ENCODE measurements at places on chromosomes 13 and 19.

GRCh38 chr13:30799356-30799824 is 64.0 kb downstream of the ALOX5AP start:
- no peak for DNase-seq

DNA sequence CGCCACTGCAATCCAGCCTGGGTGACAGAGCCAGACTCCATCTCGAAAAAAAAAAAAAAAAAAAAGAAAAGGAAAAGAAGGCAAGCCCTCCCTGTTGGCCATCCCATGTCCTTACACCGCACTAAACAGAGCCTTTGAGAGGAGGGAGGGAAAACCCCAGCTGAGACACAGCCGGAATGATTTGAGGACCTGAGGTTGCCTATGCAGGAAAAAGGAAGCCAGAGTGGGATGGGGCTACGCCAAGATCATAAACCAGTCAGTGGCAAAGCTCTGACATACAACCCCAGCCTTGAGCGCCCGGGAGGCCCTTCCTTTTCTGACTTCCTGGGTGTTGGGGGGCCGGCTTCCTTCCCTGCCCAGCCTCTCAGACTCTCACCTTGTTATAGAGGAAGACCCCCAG is 12.5 kb upstream of the CHERP start:
- no peak for DNase-seq

DNA sequence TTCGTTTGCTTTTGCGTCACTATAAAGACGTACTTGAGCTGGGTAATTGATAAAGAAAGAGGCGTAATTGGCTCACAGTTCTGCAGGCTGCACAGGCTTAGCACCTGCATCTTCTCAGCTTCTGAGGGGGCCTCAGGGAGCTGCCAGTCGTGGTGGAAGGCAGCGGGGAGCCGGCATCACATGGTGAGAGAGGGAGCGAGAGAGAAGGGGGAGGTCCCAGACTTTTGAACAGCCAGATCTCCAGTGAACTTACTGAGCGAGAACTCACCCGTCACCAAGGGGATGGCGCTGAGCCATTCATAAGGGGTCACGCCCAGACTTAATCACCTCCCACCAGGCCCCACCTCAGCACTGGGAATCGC is 58.7 kb upstream of the F7 start:
- DNase-seq, result no peak

DNA sequence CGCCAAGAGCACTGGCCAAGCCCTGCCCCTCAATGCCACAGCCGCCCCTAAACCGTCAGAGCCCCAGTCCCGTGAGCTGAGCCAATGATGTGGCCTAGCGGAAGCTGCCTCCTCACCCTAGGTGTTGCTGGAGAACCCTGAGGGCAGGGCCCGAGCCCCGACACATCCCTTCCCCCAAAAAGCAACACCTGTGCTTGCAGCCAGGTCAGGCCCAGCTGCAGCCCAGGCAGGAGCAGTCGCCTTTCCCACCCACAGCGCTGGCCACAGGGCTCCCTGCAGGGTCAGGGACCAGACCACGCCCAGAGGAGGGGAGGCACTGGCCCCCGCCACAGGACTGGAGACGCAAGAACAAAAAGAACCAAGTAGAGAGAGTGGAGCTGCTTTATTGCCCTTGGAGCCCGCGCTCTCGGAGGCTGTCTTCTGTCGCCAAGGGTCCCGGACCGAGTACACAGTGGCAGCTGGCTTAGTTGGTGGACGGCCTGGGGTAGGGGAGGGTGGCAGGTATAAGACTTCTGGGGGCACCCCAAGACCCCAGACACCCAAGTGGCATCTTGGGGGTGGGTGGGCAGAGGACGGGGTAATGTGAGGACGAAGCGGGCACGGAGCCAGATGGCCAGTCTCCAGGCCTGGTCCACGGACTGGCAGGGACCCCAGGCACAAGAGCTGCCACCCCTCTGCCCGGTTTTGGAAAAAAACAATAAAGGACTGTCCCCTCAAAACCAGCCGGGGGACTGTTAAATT is 3.3 kb downstream of the P2RY11 start:
- DNase-seq, result peak; percentile 64

GRCh38 chr19:51333836-51334460 is 8.0 kb downstream of the VSIG10L start:
- peak; percentile 30 for DNase-seq

DNA sequence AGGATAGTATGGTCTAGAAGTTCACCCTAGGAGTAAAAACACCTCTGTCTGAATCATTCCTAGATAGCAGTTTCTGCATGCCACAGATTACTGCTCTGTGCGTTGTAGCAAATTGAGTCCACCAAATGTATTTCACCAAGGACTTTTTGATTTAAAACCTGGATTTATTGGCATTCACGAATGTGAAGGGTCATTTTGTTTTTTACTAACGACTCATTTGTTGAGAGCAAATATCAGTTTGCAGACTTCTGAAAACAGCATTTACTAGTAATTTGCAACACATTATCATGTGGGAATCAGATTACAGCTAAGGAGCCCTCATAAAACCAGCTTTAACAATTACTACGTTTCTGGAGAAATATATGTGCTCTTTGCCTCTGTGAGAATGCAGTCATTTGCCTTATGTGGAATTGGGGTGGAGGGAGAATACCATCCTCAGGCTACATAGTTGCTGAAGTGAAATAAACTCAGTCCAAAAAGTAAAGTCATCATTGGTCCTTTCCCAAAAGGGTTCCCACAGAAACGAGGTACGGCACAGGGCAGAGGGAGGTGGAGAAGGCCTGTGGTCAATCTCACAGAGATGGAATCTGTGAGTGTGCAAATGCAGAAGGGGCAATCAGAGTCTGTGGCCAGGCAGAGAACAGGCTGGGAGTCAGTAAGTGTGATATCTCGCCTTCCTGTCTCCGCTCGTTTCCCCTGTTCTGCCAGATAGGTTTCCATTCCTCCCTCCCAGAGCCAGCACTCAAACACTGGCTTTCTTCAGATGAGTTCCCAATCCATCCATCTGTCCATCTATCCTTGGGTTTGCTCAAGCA is 63.1 kb downstream of the DLEU7 start:
- no peak for DNase-seq

GRCh38 chr13:110282316-110282841 is 24.6 kb downstream of the COL4A1 start:
- DNase-seq, result no peak

DNA sequence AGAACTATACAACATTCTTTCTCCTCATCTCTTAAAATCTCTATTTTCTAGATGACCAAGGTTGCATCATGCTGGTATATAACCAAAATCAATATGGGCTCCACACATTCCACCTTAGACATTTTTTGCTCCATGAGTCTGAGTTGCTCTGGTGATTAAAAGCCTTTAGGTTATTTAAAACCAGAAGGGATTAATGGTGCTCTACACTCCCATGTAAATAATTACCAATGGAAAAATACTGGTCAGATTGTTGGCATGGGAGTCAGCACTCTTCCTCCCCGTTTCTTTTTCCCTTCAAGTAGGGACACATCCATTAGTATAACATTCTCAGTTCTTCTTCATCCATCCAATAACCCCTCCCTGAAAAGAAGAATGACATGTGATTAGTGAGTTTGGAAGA is 747.7 kb downstream of the PCDH17 start:
- no peak for DNase-seq

DNA sequence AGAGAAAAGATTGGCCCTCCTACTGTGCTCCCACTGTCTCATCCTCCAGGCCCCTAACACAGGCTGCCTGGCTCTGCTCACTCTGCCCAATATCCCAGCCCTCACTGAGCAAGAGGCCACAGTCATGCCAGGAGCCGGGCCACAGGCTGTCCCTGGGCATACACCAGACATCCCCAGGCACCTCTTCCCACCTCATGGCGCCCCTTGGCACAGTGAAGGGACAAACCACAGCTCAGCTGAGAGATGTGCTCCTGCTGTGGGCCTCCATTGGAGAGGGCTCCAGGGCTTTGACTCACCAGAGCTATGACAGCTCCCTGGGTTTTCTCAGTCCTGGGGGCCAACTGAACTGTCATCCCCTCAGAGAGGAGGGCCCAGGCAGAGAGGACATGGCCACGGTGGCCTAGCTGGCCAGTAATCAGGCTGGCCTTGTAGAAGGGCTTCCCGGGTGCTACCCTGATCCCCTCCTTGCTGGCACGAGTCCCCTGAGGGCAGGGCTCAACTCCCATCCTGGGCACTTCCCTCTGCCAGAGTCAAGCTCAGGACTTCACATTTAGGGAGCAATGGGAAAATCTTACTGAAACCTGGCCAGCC is 220.9 kb downstream of the TUBA3C start:
- no peak for DNase-seq
